ENCODE measurements at places on chromosomes 5 and 9. TPM values are rescaled to one million over a fixed set of nuclear protein-coding genes. Genes with fewer than 3 reads are reported as not detected.
A peak's percentile ranks its signal among the peaks of the same experiment; 100 is the strongest.

GRCh38 chr5:108818613-108819272 is 71.0 kb downstream of the FER start:
- DNase-seq = no peak

DNA sequence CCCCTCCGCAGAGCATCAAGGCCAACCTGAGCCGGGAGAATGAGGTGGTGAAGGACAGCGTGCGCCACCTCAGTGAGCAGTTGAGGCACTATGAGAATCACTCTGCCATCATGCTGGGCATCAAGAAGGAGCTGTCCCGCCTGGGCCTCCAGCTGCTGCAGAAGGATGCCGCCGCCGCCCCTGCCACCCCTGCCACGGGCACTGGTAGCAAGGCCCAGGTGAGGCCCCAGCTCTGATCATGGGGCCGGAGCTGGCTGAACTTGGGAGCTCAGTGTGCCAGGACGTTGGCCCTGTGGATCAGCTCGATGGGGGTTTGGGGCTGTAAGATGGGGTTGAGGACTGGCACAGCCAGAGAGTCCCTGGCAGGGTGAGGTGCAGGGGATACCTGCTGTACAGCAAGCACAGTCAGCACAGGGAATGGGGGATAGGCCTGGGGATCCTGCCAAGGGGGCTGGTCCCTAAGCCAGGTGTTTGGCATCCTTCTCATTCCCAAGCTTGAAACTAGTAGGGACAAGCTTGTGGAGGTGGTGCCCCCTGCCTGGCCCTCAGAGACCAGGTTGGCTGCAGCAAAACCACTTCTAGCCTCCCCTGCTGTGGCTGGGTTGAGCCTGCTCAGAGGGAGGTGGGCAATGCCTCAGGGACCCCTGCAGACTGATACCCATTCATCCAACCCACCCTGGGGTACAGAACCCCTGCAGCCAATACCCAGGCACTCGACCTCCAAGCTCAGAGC is 22.5 kb downstream of the OLFML2A start:
- DNase-seq = no peak

DNA sequence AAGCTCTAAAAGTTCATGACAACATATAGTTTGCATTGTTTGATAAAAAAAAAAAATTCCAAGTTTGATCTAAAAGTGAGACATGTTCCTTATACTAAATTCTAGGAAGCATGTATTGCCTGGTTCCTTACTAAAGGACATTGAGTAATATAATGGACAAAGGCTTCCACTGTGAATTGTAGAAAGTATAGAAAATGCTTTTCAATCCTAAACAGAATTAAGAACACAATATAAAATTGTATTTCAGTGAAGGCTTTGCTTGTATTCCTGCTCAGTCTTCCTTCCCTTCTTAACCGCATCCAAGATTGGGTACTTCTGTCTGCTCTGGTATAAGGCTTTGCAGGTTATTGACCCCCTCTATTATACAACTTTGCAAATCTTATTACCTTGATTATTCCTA is 2.4 kb downstream of the RECK start:
- DNase-seq = no peak

- peak; percentile 34 for DNase-seq
Measured at GRCh38 chr5:178396796-178397720, 164.5 kb upstream of the PHYKPL start.

TEX48 gene
- total RNA-seq = not detected

HOMER1 gene
- total RNA-seq = 51.6 TPM

ROPN1L gene
- total RNA-seq = not detected

PLPPR1 gene
- total RNA-seq = not detected

All from Right ventricle myocardium inferior (tissue), 1 donor.